ENCODE measurements at places on chromosomes 2 and 18.

- no peak for DNase-seq
These were observed 164.0 kb upstream of the SESTD1 start for GRCh38 chr2:179428649-179429048.

- no peak for DNase-seq
These were observed 21.7 kb downstream of the REV1 start for GRCh38 chr2:99468155-99468554.

GRCh38 chr2:102044235-102044896, 52.6 kb downstream of the IL1R2 start:
- no peak for DNase-seq

GRCh38 chr2:225569995-225570394, 170.5 kb downstream of the NYAP2 start:
- no peak for DNase-seq

DNA sequence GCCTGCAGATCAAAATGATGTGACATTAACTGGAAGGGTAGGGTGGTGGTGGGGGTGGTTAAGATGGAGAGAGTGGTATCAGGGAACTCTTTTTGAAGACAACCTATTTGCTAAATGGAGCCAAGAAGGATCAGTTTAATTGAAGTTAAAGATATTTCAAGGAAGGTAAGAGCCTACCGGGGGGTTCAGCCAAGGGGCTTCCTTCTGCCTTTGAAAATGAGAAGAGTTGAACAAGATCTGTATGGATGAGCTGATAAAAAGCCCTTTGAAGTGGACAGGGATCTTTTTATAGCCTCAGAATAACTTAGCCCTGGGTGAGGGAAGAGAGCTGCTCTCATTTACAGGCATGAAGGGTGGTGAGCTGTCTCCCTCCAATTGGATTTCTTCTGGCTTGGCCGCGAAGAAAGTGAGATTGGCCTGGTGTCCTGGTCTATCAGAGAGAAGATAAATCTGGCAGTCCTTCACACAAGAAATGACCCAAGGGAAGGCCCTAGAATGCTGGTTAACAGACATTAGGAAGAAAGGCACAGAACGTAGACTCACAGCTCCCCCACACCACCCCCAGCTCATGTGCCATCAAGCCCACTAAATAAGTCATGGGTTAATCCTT, 439.8 kb downstream of the TNS1 start:
- no peak for DNase-seq

DNA sequence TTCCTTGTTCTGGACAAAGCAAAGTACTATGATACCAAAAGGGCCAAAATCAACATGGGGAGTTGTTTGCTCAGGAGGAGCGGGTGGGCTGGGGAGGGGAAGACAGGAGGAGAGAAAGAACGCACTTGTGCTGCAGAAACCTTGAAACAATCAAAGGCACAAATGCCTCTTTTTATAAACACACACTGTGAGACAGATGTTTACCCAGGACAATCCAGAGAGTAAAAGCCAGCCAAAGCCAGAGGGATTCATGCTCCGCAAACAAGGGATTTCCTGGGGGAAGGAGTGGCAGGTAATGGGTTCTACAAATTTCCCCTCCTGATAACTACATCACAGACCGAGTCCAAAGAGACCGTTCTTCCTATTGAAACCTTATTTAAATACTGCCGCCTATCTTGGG, 323.5 kb upstream of the SKOR2 start:
- no peak for DNase-seq

DNA sequence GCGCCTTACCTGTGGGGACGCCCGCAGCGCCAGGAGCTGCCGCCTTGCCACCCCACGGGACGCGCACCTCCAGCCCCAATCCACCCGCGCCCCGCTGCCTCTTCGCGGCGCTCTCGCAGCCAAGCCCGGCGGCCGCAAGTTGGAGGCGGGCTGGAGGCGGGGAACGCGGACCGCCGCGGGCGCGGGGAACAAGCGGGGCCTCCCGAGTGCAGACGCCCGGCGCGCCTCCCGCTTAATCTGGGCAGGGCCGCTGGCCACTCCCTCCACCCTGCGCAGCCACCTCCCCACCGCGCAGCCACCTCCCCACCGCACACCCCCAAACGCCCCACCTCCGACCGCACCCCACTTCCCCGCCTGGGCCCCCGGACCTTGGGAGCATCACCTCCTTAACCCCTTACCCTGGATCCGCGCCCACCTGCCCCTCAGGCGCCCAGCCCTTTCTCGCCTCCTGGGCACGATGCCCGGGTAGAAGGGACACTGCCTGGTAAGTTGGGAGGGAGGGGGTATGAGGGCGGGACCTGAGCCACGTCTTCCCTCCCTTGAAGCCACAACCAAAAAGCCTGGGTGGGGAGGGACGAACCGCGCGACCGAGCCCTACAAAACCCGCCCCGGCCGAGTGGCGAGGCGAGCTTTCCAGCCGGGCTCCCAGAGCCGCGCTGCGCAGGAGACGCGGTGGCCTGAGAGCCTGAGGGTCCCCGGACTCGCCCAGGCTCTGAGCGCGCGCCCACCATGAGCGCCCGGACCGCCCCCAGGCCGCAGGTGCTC, at the start of the genes COL4A3 and COL4A4:
Gene COL4A3, plus strand, starts transcription at position 627 of the 765 bp plus-strand sequence. Its CDS starts 103 bp downstream, at position 730.
Gene COL4A4, minus strand, starts transcription at position 208 of the 765 bp plus-strand sequence. CDS start 16,722 bp downstream, outside the sequence.
- no peak for DNase-seq
